ENCODE measurements at places on chromosomes 4 and X.

DNA sequence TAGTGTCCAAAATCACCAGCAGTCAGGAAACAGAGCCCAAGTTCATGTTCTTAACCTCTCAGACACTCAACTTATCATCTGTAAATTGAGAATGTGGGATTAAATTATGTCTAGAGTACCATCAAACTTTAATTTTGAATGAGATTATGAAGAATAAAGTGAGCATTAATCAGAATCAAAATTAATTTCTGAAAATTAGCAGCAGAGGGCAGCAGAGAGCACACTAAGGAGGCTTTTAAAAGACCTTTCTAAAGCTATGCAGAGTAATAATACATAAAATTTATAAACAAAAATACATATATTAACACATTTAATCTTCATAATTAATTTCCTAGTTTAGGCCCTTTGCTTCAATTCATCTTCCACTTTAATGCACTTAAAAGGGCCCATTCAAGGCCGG lies 7.1 kb downstream of the TASL start:
- DNase-seq = no peak

GRCh38 chr4:137420901-137421396 lies 111.3 kb downstream of the PCDH18 start:
- DNase-seq = no peak

DNA sequence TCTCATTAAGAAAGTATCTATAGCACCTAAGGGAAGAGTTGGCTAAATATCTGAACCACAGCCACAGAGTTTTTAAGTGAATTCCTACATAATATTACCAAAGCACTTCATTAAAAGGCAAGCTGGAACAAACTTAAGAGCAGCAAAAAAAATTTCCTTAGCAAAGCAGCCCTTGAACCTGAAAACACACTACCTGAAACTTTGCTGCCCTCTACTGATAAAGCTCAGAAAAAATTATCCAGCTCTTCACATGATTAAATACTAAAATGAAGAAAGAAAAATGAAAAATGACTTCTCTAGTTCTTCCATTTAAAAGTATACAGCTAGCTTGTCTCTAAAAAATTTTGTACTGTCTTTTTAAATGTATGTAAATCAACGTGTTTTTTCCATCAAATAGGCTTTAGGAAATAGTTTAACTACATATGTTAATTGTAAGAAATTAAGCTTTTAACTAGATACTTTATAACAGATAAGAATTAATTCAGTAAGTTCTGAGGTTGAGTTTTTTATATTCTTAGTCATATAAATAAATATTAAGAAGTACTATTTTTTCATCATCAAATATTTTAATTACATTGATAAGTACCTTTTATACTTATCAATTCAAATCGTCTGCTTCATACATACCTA lies 156.1 kb downstream of the STPG2 start:
- DNase-seq = no peak

DNA sequence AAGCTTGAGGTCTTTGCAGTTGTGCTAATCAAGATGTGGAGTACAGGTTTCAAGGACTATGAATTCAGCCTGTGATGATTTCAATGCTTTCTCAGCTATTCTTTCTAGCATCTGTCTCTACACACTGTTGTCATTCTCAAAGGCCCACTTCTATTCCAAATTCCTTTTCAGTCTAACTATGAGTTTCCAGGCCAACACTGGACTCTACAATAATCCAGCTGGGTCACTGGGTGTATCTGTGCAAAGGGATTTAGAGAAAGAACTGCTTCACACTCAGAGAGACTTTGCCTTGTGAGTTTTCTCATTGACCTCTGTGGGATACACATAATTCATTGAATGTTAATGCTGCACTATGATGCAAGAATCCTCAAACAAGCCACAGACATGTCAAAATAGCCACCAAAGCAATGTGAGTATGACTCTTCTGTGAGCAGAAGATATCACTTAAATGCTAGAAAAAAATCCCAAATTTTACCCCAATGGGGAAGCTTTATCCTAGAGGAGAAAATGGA lies 171.8 kb upstream of the CLNK start:
- DNase-seq = no peak

DNA sequence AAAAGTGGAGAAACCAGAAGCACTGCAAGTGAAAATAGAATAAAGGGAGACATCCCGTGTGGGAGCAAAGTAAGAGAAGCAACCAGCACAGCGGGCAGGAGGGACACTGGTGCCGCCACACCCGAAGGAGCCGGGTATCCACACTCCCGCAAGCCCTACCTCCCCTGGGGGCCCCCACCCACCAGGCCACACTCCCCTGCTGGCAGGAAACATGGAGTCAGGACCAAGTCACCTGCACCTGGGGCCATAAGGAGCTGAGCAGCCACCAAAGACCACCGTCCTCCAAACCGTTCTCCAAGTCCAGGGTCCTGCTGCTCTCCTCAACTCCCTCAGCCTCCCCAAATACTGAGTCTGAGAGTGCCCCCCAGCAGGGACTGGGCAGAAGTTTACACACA lies 30.5 kb downstream of the FGFRL1 start:
- DNase-seq = no peak

DNA sequence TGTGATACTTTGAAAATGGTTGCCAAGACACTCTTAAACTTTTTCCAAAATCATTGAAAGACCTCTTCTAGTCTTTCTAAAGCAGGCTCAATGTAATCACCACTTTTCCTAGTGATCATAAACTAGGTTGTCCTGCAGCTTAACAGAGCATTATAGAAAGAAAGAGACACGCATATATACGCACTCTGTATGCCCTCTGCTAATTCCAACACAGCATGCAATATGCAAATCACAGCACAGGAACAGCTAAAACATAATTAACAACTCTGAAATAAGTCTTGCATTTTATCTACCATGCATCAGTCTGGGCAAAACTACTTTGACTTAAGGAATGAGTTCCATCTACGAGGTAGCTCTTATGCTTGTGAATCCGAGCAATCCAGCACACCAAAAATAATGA lies 94.6 kb downstream of the COL25A1 start:
- no peak for DNase-seq

- peak; percentile 55 for DNase-seq
Measured at GRCh38 chr4:134027931-134028330, 173.7 kb downstream of the PABPC4L start.

GRCh38 chr4:86928400-86929255 lies 6.2 kb upstream of the AFF1 start:
- no peak for DNase-seq

DNA sequence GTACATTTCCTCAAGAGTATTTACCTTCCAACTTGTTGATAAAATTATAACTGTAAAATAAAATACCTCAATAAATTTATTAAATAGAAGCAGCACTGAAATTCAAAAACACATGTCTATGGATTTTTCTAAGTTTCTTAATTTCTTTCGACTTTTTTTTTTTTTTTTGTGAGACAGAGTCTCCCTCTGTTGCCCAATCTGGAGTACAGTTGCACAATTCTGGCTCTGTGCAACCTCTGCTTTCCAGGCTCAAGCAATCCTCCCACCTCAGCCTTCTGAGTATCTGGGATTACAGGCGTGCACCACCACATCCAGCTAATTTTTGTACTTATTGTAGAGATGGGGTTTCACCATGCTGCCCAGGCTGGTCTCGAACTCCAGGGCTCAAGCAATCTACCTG lies 79.8 kb downstream of the IQCM start:
- DNase-seq = no peak
